ENCODE measurements at places on chromosomes 12 and 14.

GRCh38 chr12:6766651-6767349 lies 637 bp downstream of the PTMS start:
- DNase-seq: peak; percentile 42

DNA sequence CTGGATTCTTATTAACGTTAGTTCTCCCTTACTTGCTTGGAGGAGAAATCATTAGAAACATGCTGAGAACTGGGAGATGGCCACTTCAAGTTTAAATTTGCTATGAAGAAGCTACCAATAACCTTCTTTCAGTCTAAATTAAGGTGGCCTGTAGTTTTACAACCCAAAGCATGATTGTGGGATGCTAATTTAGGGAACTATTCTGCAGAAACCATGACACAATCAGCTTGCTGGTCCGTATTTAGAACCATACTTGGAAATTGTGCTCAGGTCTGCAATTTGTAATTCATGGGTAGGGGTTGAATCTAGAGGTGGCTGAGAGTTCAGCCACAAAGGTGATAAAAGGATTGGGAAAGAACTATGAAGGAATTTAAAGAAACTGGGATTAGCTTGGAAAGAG lies 405.7 kb downstream of the RAD51B start:
- no peak for DNase-seq

- no peak for DNase-seq
Observed at GRCh38 chr12:54725233-54725843, 77.2 kb upstream of the DCD start.

DNA sequence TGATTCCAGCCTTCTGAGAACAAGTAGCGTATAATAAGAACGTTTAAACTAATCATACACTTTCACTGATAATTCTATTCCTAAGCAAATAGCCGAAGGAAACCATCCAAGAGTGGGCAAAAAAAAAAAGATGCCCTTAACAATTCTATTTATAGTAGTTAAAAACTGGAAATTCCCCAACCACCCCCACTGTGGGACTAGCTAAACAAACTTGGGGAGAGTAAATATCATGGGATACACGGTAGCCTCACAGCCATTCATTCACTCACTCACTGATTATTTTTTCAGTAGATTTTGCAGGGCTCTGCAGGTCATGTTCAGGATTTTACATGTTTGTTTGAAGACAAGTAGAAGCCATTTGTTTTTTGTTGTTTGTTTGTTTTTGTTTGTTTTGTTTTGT lies 197.0 kb downstream of the ETV6 start:
- DNase-seq: no peak

GRCh38 chr12:125137766-125138344 lies 72.6 kb downstream of the AACS start:
- DNase-seq: no peak

- no peak for DNase-seq
Observed at GRCh38 chr14:24258548-24259265, 4.3 kb downstream of the TGM1 start.

- no peak for DNase-seq
Observed at GRCh38 chr14:75631453-75631831, 29.2 kb downstream of the ERG28 start.

- DNase-seq: no peak
Observed at GRCh38 chr12:915090-915489, 34.4 kb downstream of the RAD52 start.

DNA sequence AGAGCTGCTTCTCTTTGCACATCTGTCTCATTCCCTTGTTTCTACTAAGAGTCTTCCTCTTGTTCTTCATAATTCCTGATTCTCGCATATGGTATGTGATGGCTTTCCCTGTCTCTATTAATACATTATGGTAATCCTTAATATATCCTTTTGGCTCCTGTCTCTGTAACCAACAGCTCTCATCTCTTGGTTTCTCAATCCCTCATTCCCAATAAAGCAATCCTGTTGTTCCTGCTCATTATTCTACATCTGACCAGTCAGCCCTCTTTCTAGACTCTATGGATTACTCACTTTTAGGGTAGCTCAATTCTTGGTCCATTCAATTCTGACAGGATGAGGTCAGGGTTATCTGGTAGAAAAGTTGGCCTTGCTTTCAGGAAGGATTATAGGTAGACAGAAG lies 349.9 kb downstream of the LRIG3 start:
- no peak for DNase-seq

DNA sequence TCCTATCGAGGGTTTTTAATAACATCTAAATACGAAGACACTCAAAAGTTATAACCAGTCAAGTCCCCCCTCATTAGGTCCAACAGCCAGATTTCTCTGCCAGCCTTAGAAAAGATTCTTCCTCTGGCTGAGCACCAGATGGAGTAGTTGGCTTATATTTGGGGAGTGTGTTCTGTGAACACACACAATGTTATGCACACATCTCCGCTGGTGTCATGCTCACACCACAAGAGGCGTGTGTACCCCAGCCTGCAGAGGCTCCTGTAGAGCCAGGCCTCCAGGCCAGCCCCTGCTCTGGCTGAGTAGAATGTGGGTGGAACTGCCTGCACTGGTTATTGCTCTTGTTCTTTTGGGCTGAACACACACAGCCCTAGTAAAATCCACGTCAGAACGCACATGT lies 64.0 kb downstream of the PIWIL1 start:
- no peak for DNase-seq

DNA sequence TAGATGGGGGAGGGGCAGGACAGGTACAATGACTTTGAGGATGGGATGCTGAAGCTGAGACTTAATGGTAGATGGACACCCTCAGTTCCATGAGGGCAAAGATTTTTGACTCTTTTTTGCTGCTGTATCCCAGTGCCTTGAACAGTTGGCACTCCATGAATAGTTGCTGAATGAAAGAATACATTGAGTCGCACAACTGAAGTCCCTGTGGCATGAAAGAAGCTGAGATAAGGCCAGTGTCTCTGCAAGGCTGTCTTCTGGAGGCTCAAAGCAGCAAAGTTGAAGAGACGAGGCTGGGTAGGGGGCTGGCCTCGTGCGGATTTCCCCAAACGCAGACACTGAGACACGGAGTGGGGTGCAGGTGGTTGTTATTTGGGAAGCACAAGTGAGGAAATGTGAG lies 179.3 kb downstream of the ADCK1 start:
- no peak for DNase-seq

DNA sequence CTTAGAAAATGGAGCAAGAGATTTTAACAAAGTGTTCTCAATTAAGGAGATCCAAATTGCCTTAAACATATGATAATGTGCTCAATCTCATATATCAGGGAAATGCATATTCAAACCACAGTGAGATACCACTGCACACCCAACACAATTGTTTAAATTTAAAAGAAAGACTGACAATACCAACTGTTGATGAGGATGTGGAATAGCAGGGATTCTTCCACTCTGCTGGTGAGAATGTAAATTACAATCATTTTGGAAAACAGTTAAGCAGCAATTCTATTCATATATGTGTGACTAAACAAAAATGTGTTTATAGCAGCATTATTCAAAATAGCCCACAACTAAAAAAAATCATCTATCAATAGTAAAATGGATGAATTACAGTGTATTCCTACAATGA lies 144.2 kb downstream of the KICS2 start:
- DNase-seq: no peak

DNA sequence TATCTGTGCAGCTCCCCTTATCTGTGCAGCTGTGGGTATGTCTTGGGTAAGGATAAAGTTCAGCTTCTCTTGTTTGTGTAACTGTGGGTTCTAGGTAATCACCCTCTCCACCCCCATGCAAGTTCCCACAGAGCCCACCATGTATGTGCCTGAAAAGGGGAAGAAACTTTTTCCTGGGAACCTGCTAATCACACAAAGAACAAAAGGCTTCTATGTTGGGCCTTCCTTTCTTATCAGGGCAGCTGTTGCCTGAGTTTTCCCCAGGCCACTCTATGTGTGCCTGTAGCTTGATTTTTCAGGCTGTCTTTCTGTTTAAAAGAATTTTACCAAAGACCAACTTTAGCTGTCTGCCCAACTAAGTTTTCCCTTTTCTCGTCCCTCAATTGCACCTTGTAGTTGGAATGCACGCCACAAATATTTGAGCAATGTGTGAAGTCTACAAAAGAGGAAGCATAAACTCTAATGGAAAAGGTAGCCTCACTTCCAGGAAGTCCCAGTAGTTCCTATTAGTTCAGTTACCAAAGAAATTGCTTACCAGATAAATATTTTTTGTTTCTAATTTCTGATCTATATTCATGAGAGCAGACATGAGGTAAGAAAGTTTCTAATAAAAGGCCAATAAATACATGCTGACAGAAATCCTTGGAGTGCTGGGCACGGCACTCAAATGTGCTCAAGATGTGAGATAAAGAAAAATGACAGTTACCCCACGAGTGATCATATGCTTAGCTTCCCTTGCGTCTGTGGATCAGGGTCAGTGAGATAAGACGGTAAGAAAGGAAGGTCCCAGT lies 2.7 kb upstream of the GALC start:
- peak; percentile 19 for DNase-seq

DNA sequence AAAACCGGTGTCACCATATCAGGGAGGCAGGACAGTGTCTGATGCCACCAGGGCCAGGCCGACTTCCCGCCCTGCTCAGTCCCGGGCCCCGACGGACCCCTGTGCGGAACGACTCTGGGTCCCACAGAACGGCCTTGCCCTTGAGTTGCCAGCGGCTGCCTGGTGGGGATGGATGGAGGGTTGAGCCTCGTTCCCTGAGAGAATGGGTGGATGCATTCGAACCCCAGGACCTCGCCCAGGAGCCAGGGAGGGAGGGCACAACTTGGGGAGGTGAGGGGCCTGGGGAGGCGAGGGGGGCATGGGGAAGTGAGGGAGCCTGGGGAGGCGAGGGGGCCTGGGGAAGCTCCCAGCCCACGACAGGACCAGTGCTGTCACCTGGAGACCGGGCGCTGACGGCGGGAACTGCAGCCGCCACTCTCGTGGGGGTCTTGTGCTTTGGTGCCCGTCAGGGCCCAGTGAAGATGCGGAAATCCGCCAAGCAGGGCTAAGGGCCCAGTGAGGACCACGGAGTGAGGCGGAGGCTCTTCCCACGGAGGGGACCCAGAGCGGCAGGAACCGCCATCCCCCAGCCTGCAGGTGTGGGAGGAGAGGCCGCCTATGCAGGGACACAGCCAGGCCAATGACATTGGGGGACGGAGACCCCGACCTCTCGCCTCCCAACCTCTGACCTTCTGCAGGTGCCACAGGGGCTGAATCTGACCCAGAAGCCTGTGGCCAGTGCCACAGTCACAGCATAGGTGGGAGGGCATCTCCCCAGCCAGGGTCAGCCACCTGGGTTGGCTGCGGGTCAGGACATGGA lies 74.4 kb upstream of the GALNT9 start:
- DNase-seq: no peak

DNA sequence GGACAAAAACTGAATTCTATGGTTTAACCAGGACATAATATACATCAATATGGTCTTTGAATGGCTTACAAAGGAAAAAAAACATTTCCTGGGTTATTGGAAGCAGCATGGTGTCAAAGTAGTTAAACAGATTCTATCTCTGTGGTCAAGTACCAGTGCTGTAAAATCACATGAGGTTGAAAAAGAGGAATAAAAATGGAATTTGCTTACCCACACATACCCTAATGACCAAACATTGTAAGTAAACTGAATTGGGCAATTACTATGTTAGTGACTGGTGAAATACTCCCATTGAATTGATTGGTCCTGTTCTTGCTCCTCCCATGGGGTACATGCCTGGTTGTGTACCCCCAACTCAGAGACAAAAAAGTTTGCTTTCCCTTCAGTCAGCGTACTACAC lies 19.6 kb downstream of the IFNG start:
- no peak for DNase-seq

DNA sequence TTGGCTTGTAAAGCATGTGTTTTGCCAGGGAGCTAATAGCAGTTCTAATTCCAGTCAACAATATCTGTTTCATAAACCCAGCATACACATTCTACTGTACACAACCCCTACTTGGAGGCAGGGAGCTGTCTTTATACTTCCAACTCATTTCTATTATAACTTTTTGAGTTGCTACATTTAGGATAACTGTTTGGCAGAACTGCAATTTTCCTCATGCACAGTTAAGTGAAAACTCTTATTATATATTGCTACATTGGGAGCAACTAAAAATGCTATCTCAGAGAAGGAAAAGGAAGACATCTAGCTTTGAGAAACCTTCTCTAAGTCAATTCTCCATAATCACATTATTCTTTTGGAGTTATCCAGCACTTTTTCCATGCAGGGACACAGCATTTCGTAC lies 480.2 kb downstream of the RPS29 start:
- no peak for DNase-seq

DNA sequence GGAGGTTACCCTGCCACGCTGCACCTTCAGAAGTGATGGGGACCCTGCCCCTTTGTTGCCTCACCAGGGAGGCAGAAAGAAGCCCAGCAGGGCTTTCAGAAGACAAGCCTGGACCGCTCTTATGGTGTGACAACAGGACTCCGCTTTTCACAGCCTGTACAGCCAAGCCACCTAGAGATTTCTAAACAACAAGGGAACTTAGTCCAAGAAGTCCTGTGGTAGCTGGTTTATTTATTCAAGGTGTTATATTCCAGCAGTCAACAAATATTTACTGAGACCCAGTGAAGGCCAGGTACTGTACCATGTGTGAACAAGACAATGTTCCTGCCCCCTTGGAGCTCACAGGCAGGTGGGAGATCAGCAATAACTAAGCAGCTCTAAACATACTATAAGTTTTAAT lies 4.0 kb upstream of the TMEM229B start:
- DNase-seq: no peak

DNA sequence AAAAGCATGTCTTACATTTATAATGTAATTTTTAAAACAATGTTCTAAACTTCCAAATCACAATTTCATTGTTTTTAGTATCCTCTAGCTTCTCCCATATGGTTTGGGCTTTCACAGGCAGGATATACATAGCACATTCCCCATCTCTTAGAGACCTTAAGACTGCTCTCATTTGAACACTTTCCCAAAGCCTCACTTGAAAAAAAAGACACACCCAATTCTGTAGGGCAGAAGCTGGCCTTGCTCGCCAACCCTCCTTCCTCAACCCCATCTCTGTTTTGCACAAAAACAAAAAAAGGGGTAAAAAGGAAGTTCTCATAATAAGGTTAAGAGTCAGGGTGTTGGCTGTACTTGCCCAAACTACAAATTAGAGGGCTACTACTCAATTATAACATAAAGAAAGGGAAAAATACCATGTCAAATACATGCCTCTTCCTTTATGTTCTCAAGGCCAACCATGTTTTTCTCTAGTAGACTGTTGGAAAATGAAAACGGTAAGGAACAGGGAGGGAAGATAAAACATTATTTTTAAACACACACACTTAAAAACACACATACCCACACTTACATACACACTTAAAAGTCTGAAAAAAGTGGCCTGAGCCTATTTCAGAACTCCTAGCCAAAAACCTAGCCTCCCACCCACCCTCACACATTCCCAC lies 9.9 kb upstream of the KANSL2 start:
- DNase-seq: no peak

DNA sequence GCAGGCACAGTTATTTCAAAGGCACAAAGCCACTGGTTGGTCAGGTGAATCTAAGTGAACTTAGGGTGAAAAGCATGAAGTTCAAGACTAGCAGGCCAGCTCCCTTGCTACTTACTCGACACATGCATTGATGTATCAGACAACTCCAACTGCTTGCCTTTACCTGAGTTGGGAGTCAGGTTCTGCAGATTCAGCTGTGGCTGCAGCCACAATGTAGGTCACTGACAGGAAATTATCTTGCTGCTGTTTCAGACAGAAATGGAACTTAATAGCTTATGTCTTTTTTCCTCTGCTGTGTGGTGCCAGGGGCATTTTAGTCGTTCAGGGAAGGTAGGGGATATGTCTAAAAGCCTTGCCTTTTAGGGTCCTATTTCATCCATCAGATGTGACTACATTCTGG lies 125.6 kb upstream of the RPH3A start:
- DNase-seq: no peak

- DNase-seq: no peak
Observed at GRCh38 chr14:56295743-56296142, 177.5 kb downstream of the PELI2 start.
